ENCODE measurements at places on chromosomes 11 and 22. TPM values are rescaled to one million over a fixed set of nuclear protein-coding genes. Genes with fewer than 3 reads are reported as not detected.

DNA sequence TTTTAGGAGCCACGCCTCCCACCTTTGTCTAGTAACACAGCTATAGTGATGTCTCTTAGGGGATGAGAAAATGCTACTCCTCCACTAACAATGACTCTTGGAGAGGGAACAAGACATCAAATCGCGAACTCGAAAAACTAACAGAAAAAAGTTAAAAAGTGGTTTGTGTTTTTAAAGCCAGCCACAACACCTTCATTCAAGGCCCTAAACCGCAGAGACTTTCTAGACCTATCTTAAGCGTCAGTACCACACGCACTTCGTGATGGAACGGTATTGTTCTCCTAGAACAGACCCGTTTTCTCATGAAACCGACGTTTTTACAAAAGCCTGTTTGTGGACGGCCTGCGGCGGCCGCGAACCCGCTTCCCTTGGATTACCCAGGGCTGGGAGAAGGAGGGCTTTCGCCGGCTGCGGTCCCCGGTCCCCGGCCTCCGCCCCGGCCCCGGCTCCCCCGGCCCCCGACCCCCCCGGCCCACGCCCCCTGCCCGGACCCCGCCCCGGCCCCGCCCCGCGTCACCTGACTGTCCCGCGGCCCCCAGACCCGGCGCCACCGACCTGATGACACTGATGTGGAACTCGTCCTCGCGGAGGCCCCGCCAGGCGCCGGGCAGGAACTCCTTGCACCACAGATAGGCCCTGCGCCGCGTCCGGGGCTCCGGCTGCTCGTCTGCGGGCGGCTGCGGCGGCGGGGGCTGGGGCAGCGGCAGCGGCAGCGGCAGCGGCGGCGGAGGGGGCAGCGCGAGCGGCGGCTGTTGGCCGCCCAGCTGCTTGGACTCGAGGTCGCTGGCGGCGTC lies 718 bp downstream of the CHKA start:
- peak; percentile 85 for DNase-seq

DNA sequence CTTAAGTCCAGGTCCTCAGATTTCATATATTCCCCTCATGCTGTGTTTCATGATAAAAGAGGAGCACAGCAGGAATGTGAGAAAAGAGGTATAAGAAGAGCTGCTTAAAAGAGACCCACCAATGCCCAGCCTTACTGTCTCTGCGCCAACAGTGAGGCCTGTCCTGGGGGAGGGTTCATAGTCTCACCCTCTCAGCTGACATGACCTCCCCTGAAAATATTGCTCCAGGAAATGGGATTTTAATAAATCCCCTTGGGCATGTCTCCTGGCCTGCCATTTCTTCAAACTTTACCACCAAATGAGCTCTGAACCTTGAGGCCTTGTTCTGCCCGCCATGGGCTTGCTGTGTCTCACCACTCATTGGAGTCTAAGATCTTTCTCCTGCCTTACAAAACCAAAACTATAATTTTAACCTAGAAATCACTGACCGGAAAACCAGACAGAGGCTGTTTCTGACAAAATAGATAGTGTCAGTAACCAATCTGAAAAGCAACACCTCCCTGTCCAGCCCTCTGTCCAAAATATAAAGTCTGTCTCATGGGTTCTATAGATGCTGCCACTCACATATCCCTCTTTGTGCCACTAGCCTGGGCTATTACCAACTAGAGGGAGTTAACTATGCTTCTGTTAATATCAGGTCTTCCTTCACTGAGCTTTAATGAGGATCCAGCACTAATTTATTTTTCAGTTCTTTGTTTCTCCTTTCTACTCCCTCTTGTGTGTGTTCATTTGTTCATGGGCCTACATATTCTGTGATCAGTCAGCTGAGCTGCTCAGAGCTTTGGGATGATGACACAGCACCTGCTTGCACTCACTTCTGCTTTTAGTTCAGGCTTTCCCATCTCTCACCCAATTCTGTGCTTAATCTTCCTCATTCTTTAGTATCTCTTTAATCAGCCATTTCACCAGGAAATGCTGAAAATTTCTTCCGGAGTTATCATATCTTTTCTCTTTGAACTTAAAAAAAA lies at the start of gene OR2AG2:
Gene OR2AG2, minus strand, starts transcription at position 51 of the 968 bp plus-strand sequence. CDS start 3,019 bp downstream, outside the sequence.
- DNase-seq: no peak

The TEX12 gene
- not detected for total RNA-seq

DNA sequence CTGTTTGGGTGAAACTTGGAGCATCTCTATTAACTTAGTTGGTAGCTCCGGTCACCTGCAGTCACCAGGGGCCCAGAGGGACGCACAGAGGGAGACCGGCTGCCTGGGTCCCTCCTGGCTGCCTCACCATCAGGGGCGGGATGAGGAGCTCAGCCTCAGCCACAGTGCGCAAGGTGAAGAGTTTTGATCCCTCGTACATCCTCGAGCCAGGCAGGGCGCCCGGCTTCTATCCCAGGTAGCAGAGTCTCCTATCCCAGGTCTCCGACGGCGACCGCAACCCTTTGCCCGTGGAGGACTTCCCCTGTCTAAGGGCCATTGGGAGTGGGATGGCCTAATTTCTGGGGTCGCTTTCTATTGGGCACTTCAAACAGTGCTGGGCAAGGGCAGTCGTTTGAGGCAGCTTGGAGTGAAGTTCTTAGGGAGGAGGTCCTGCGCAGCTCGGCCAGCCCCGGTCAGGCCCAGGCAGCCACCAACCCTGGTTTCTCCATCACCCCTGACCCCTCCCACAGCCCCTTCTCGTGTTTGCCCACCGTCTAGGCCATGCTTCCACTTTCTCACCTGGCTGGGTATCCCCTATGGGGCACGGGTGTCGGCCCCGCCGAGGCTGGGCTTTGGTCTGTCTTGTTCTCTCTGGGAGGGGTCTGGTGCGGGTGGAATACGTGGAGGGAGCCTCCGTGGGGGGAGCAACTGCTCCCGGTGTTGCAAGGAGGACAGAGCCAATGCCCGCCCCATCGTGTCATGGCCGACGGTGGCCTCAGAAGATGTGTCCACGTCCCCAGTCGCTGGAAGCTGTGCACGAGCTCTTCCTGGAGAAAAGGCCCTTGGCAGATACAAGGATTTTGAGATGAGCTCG lies 3.6 kb upstream of the MRGPRG start:
- DNase-seq: no peak

- DNase-seq: peak; percentile 68
These were observed 29.4 kb upstream of the TMEM86A start for GRCh38 chr11:18669219-18669596.

GRCh38 chr11:57776577-57777210 lies 15.1 kb downstream of the CTNND1 start:
- no peak for DNase-seq

- DNase-seq: peak; percentile 80
These were observed 15.6 kb downstream of the MOV10L1 start for GRCh38 chr22:50105208-50106100.

- DNase-seq: no peak
These were observed 58.9 kb upstream of the ARHGAP32 start for GRCh38 chr11:129251067-129251466.

DNA sequence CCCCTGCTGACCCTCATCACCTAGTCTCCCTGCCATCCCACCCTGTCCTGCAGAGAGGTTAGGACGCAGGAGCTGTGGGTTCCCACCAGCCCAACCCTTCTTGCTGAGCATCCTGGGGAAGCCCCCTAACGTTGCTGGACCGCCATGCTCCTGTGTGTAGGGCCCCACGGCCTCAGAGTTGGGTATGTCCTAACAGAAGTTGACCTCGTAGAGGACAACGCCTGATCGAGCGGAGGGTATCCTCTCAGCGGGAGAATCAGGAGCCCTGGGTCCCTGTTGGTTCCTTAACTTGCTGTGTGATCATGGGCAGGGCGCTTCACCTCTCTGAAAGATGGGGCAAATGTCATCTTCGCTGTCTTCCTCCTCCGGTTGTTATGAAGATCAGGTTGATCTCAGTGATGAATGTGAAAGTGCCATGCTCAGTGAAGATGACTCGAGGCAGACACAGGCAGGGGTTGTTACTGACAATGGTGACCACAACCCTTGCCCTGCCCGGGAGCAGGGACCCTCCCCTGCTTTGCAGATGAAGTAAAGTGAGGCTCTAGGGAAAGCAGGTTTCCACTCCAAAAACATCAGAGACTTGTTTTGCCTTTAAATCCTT lies 19.3 kb upstream of the CD5 start:
- peak; percentile 87 for DNase-seq

- no peak for DNase-seq
These were observed 250.8 kb upstream of the B3GAT1 start for GRCh38 chr11:134662629-134663360.

- DNase-seq: no peak
These were observed 709.4 kb upstream of the KIRREL3 start for GRCh38 chr11:127709960-127710359.

The SNX19 gene
- 52.9 TPM for total RNA-seq

GRCh38 chr11:86816251-86816726 lies 15.9 kb downstream of the PRSS23 start:
- DNase-seq: no peak

The SMIM38 gene
- 0.43 TPM for total RNA-seq

GRCh38 chr22:29218758-29219408 lies 13.2 kb downstream of the EMID1 start:
- no peak for DNase-seq

The PTPMT1 gene
- total RNA-seq: 54.9 TPM

The BTBD18 gene
- not detected for total RNA-seq

- no peak for DNase-seq
These were observed 9.8 kb downstream of the RELT start for GRCh38 chr11:73386016-73386415.

The ACRV1 gene
- not detected for total RNA-seq

DNA sequence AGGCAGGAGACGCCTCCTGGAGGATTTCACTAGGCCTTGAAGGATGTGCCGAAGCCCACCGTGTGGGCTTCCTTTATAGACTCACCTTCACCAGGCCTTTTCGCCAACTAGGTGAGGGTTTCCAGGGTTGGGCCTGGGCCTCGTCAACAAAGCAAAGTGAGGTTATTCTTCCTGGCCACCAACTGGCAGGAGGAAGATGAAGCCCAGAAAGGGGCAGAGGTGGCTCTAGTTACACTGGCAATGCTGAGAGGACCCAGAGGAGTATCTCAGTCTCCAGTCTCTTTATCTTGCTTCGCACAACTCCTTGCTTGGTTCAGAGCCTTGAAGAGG lies 404 bp upstream of the RELT start:
- DNase-seq: no peak

GRCh38 chr11:86812981-86813380 lies 12.6 kb downstream of the PRSS23 start:
- no peak for DNase-seq

- no peak for DNase-seq
These were observed 39.6 kb upstream of the CTSC start for GRCh38 chr11:88377144-88377543.

The MIOX gene
- 0.21 TPM for total RNA-seq

The GVQW3 gene
- 4.3 TPM for total RNA-seq

The SCO2 gene
- 5.3 TPM for total RNA-seq

GRCh38 chr11:75706260-75706729 lies 11.3 kb upstream of the MOGAT2 start:
- DNase-seq: peak; percentile 89

- DNase-seq: peak; percentile 53
These were observed 10.9 kb downstream of the PIM3 start for GRCh38 chr22:49971232-49972162.

The SLC22A8 gene
- total RNA-seq: not detected

DNA sequence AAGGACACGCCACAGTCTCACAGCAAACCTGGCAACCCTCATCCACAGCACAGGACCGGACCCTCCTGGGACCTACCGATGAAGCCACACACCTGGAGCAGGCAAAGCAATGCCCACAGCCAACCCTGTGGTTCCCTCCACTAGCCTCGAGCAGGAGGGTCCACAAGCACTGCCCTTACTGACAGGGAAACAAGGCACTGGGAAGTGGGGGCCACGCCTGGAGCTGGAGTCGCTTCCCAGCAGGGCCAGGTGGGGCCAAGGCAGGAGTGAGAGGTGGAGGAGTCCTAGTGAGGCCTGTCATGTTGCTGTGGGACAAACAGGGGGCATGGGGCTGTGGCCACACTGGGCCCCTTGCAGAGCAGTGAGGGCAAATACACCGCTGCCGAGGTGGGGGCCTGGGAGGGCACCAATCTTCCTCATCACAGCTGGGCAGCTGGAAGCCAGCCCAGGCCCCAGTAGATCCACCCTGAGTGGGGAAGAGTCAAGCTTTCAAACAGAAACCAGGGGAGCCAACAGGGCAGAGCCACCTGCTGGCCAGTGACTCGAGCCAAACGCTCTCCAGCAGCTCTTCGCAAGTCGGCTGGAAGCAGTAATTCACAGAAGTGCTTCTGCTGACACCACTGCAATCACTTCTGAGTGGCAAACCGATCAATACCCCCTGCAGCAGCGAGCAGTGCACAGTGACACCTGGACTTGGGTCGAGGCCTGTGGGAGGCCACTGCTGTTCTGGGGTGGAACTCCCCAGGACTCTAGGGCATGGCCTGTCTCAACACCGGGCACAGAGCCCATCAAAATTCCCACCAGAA lies 13.7 kb downstream of the SULT4A1 start:
- no peak for DNase-seq

The CCDC85B gene
- 62.2 TPM for total RNA-seq

The PIH1D2 gene
- 0.59 TPM for total RNA-seq

DNA sequence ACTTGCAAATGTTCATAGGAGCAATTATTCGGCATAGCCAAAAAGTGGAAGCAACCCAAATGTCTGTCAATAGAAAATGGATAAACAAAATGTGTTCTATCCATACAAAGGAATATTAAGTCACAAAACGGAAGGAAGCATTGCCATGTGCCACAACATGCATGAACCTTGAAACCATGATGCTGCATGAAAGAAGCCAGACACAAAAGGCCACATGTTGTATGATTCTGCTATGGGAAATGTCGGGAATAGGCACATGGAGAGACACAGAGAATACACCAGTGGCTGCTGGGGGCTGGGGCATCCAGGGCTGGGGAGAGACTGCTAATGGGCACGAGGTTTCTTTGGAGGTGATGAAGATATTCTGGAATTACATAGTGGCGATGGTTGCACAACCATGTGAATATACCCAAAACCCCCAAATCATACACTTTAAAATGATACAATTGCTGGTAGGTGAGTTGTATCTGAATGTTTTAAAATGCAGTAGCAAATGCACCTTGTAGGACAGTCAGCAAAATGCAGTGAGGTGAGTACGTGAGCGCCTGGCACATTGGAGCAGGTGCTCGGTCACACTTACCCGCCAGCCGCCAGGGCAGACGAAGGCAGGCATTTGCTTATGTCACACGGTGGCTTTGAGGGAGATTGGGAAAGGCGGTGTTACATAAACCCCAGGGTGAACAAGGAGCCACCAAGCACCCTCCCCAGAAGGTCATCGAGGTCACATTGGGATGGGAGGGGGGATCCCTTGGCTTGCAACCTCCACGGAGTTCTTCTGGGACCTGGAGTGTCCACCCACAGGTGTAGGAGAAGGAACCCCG lies 6.3 kb upstream of the OSM start:
- DNase-seq: no peak

DNA sequence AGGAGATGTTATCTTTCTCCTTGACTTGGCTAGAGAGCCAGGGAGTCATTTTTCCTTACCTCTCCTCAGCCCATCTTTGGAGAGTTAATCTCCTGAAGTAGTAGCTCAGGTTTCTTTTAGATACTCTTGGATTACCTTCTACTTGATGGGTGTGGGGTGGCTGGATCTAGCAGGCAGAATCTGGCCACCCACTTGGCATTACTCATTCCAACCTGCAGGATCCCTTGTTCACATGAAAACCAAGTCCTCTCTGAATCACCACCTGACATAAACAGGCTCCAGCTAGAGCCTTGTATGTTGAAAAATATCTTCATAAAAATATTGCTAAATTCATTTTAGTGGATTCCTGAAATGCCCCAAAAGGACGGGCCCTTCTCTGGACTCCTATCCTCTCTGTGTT lies 250.6 kb upstream of the PLET1 start:
- no peak for DNase-seq

The NCR3LG1 gene
- 4.4 TPM for total RNA-seq

GRCh38 chr22:21045585-21046294 lies at the start of gene LRRC74B:
Gene LRRC74B (plus strand): TSS chr22:21045946. CDS start chr22:21045987, 41 bp downstream.
- peak; percentile 94 for DNase-seq

- DNase-seq: no peak
These were observed 27.9 kb downstream of the GLB1L2 start for GRCh38 chr11:134359646-134360045.

The HBG1 gene
- not detected for total RNA-seq

The AGBL2 gene
- 4.5 TPM for total RNA-seq
